Lower lobe of right lung (tissue), 2 donors: ENCODE measurements at places on chromosomes 1 and 21.

DNA sequence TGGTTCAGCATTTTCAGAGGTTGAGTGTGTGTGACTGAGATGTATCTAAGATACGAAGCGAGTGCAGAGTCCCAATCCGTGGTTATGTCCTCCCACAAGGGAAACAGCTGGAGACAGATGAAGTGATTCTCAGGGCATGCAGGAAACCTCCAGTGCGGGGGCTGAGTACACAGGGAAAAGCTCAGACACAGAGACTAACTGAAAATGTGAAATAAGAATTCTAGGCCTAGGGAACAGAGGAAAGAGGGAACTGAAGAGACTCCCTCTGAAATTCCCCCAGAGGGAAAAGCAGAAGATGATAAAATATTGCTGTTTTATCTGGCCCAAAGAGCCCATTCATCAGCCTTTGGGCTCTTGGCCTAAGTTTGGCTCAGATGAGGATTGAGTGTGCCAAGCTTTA is 116.8 kb downstream of the LRRC53 start:
- no peak for DNase-seq

DNA sequence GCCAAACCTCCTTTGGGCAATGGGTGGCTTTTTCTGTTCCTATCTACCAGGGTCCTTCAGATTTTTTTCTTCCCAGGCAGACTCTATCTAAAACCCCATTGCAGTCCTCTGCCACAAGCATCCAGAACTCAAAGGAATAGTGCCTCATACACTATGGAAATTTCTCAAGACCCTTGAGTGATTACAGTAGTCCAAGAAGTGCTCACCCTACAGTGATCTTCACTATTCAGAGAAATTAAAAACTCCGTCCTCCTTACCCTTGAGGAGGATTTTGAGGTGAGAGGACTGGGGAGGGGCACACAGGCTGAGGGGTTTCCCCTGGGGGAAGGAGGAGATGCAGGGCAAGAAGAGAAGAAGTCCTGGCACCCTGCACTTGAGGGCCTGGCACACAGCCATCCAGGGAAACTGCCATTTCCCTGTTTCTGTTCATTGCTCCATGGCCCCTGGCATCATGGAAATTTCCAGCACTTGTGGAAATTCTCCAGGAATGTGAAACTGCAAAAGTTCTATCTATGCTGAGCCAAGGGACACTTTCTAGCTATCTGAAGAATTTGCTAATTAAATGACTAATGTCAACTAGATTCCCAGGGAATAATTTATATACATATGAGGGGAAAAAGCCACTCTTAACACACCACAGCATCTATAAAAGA is 102.5 kb upstream of the ATP1B1 start:
- DNase-seq, result peak; percentile 62

GRCh38 chr1:203131548-203132200 is 4.1 kb downstream of the ADORA1 start:
- no peak for DNase-seq

GRCh38 chr1:57927003-57927402 is 503.1 kb upstream of the DAB1 start:
- no peak for DNase-seq

DNA sequence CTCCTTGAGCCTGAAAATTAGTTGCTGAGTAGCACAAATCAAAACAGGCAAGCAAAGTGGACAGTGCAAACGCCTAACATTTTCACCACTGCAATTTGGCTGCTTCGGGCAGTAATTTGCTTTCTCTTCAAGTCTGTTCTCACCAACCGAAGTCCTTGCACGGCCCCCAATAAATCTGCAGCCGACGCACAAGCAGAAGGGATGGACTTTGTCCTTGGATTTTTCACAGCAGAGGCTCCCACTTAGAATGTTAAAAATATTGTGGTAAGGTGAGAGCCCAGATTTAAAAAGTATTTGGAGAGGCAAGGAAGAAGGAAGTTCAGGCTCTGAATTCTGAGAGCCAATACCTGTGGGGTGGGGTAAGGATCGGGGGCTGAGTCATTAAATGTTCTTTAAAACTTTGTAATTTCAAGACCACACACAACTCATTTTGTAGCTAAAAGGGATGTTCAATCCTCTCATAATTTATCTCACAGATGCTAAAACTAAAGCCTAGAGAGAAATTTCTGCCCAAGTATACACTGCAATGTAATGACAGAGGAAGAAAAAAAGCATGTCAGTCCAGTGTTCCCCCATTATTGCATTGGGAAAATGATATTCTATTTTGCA is 6.2 kb downstream of the CD247 start:
- DNase-seq, result no peak

DNA sequence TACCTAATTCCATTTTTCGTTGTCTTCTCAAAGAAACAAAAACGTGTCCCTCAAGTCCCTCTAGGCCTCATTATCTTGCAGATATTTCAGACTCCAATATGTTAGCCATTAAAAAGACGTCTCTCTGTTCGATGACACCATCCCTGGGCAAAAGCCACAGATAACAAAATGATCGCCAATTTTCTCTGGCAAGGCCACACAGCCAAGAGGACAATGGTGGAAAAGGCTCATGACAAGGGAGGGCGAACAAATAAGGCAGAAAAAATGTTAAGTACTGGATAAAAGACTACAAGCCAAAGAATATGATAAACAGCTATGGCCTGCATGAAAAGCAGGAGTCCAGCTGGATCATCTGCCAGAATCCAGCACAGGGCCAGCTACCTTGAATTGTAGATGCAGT is 82.9 kb downstream of the TBX15 start:
- DNase-seq, result no peak

- peak; percentile 42 for DNase-seq
These were observed 2.4 kb upstream of the COL6A1 start for GRCh38 chr21:45979141-45979631.

GRCh38 chr1:223784541-223784940 is 61.2 kb downstream of the TP53BP2 start:
- no peak for DNase-seq

- no peak for DNase-seq
These were observed 11.8 kb downstream of the TFF2 start for GRCh38 chr21:42338729-42339715.

DNA sequence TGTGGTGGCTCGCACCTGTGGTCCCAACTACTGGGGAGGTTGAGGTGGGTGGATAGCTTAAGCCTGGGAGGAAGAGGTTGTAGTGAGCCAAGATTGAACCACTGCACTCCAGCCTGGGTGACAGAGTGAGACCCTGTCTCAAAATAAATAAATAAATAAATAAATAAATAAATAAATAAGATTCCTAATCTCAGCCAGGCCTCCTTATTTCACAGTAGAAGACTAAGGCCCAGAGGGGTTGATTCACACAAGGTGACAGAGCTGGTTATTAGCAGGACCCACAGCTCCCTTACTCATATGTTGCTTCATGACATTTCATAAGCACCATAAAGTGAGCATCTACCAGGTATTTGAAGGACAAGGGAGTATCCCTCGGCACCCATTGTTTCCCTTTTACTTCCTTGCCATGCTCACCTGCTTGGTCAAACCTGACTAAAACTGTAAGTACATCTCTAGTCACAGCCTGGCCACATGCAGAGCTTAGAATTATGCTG is 32.7 kb downstream of the ALG14 start:
- no peak for DNase-seq

DNA sequence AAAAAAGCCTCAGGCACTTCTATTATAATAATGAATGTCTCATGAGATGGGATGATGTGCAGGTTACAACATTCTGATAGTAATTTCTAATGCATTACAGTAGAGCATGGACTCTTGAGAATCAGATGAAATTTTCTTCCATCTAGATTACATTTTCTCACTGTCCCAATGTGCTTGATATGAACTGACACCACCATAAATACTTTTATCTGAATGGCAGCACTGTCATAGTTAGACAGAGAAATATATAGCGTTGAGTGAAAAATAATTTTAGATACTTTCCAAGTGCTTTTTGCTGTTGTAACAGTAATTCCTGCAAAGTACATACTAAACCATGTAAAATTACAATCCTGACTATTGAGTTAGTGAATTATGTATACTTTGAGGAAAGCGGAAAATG is 630.1 kb downstream of the BRINP3 start:
- no peak for DNase-seq

DNA sequence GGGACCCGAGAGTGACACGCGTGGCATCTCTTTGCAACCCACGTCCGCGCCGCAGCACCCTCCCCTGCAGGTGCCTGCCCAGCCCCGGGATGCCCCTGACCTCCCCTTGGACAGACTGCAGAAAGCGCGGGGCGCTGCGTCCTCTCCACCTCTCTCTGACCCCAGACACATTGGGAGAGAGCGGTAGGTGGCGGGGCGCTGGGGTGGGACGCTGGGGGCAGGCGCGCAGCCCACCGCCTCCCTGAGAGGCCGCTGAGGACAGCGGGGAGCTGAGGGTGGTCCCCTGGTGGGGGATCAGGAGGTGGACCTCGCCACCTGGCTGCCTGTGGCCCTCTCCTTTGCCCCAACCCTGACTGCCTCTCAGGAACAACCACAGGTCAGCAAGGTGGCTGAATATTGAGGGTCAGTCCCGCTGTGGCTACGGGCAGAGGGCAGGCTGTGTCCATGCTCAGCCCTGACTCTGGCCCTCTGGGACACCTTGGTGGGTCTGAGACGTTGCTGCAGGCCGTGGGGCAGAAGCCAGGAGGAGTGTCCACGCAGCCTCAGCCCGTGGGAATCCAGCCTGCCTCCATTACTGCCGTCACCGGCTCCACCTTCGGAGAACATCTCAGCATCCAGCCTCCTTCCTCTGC is 761 bp upstream of the UBE2J2 start:
- DNase-seq, result no peak

DNA sequence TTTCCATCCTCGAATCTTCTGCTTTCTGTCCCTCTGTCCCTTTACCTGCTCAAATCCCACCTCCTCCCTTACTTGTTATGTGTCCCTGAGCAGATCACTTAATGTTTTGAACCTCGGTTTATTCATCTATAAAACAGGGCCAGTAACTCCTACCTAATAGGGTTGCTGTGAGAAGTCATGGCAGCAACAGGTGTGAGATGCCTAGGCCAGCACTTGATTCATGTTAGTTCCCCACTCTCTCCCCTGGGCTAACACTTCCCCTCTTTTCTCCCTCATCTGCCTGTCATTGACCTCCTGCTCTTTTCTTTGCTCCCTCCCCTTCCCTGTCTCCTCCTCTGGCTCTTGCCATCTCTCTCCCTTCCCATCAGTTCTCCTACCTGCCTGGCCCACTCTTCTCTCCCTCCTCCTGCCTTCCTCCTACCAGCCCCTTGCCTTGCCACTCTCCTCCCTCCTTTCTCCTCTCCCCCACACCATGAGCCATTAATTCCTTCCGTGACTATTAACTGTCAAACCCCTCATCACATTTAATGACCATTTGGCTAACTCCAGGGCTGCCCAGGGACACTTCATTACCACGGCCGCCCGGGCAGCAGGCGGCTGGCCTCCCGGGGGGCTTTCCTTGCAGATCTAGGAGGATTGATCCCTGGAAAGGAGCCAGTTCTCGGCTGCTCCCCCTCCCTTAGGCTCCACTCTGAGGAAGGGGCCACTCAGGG is 90.6 kb upstream of the CD1D start:
- no peak for DNase-seq

DNA sequence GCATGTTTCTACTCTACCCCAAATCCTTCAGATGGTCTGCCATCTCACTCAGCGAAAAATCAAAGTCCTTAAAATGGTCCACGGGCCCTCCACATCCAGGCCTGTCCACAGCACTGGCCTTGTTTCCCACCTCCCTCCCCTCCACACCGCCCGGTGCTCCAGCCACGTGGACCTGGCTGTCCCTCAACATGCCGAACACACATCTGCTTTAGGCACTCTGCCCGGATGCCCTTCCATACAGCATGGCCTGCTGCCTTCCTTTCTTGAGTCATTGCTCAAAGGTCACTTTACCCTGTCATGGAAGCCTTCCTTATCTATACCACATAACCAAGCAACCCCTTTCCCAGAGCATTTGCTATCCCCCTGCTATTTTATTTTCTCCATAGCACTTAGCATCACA is 143.0 kb downstream of the DNM3 start:
- no peak for DNase-seq

- no peak for DNase-seq
These were observed 1091.5 kb upstream of the B3GALT2 start for GRCh38 chr1:194277927-194278326.

DNA sequence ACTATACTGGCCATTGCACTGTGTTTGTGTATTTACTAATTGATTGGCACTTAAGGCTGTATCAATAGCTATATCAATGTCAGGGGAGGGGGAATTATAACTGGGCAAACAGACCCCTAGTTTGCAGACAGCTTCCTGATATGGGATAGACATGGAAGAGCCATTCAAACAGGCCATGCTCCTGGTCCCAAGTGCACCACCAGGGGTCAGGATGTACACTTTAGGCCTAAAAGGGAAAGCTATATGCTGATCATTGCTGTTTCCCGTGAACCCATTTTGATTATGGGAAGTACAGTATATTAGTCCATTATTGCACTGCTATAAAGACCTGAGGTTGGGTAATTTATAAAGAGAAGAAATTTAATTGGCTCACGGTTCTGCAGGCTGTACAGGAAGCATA is 124.9 kb upstream of the BACE2 start:
- DNase-seq, result no peak

- no peak for DNase-seq
These were observed 134.4 kb downstream of the OMA1 start for GRCh38 chr1:58412071-58412580.

DNA sequence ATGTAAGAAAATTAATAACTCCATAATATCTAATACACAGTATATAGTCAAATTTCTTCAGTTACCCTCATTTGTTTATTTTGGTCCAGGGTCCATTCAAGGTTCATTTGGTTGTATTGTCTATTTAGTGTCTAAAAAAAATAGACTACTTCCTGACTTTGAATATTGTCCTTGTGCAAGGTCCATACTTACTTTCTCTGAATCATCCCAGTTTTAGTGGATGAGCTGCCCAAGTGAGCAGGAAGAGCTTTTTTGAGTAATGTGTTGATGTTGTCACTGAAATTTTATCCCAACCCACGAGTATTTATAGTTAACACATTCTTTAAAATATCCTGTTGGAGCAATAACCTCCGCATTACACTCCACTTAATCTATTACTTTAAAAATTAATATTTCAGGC is 45.6 kb upstream of the FASLG start:
- DNase-seq, result no peak

DNA sequence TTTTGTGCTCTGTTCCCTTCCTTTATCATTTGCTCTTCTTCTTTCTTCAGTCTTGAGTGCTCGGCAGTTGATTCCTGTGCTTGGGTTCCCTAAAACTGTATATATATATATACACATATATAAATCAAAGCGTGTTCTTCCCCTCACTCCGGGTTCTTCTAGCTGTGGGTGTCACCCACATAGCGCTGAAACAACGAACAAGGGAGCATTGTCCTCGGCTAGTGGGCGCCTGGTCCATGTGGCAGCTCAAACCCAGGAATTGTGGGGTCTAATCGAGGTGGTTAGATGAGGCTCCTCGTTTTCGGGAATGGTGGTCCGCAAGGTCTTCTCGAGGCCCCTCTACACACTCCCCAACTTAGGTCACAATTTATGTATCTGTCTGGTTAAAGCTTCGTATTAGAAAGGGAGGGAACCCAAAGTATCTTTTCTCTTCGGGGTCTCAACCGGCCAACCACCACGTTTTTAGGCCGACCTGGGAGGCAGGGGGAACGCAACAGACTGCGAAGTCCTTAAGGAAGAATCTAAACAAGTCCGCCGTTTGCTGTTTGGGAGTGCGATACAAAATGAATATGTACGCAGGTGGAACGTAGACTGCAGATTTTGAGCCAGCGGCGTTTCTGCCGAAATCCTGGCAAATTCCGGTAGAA is 504 bp upstream of the SDHC start:
- DNase-seq, result no peak
